ENCODE measurements at places on chromosomes 4 and X.

DNA sequence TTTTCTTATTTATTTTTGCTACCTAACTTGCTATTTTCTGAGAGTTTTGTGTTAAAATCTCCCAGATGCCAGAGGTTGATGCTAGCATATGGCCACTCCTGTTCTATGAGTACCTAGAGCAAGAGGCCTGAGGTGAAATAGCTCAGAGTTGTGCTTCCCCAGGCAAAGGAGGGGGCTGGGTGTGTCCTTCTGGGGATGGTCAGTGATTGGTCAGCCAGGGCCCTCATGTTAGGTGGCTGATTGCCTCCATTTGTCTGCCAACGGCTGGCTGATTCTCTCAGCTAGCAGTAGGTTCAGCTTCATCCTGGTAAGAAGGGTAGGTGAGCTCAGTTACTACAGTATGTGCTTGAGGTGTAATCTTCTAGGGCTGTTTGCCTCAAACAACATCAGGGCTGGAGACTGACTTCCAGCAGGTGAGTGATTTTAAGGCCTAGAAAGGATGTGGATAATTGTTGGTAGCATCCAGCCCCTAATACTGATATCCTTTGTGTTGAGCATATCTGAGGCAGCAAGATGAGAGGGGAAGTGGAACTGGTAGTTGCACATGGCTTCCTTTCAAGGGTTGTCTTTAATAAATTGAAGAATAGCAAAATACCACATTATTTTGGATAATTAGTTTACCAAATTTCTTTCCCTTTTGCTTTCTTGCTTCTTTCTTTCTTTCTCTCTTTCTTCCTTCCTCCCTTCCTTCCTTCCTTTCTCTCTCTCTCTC lies 62.5 kb upstream of the RHOH start:
- no peak for DNase-seq

GRCh38 chr4:47326025-47326424 lies 137.5 kb downstream of the COMMD8 start:
- DNase-seq = no peak

DNA sequence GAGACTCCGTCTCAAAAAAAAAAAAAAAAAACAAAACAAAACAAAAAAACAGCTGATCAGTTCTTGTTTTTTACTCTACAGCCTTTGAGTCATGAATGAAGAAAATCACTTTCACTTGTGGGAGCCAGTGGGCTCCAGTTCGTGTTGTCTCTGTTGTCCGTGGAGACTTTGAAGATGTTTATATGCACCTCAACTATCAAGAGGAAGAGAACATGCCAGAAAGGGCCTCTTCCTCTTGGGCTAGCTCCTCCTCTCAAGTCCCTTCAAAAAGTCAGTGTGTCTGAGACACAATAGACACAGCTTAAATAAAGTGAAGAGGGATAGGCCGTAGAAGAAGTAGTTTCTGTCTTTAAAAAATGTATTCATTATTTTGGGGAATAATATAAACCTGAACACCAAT lies 182.7 kb downstream of the KDR start:
- no peak for DNase-seq

GRCh38 chr4:182023469-182023868 lies 219.7 kb upstream of the TENM3 start:
- DNase-seq = no peak

GRCh38 chr4:212438-213188 lies 88.3 kb downstream of the ZNF718 start:
- no peak for DNase-seq

- no peak for DNase-seq
Measured at GRCh38 chr4:81758574-81759264, 287.0 kb upstream of the RASGEF1B start.

GRCh38 chr4:47590325-47590724 lies 105.2 kb downstream of the ATP10D start:
- no peak for DNase-seq

DNA sequence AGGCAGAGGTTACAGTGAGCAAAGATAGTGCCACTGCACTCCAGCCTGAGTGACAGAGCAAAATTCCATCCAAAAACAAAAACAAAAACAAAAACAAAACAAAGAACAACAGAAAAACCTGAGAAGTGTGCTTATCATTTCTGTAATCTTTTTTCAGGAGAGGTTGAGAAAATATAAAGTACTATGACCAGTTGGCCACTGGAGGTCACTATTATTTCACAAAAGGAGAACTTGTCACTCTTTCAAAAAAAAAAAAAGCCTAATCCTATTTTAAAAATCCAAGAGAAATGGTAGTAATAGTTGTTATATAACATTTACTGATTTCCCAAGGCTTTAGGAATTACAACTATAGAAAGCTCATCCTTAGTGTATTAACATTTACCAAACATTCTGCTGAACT lies 24.9 kb upstream of the RNF150 start:
- no peak for DNase-seq

GRCh38 chr4:165299399-165300060 lies 27.9 kb upstream of the MSMO1 start:
- no peak for DNase-seq

GRCh38 chr4:23163647-23164436 lies 471.1 kb downstream of the GBA3 start:
- DNase-seq = no peak

Measured in activated CD4-positive, CD25-positive, alpha-beta regulatory T cell treated with anti-CD3 and anti-CD28 coated beads, Interleukin-2, amount 50 U/mL, for 72 hours (primary cell).